Smooth muscle cell of the coronary artery (primary cell): ENCODE measurements at places on chromosomes 7 and 10. TPM values are rescaled to one million over a fixed set of nuclear protein-coding genes. Genes with fewer than 3 reads are reported as not detected.

The NUTM2A gene
- 0.12 and 0.15 TPM in 2 replicates for total RNA-seq

The KCNH2 gene
- 0.08 TPM in 1 of 2 replicates, not detected in the other for total RNA-seq

The OPN1SW gene
- not detected in 2 replicates for total RNA-seq

The TBC1D12 gene
- 5.5 and 13.4 TPM in 2 replicates for total RNA-seq

The TFR2 gene
- total RNA-seq = under 0.01 and 0.08 TPM in 2 replicates

The ELAPOR2 gene
- 5.4 and 117 TPM in 2 replicates for total RNA-seq

The HIP1 gene
- 3.7 TPM in 2 replicates for total RNA-seq

The RTKN2 gene
- total RNA-seq = 0.23 and 6.8 TPM in 2 replicates

The DYNC1I1 gene
- 0.45 and 0.47 TPM in 2 replicates for total RNA-seq

The SPDYE16 gene
- total RNA-seq = 0.12 and 0.15 TPM in 2 replicates

The MOGAT3 gene
- total RNA-seq = not detected in 2 replicates

The ERVW-1 gene
- total RNA-seq = not detected in 2 replicates

The BMPER gene
- total RNA-seq = 56.5 and 70.4 TPM in 2 replicates

The TAS2R41 gene
- total RNA-seq = not detected in 2 replicates

The ZNF655 gene
- total RNA-seq = 28.0 and 45.1 TPM in 2 replicates

The C7orf57 gene
- not detected in 2 replicates for total RNA-seq

The PDK4 gene
- total RNA-seq = 0.15 and 5.3 TPM in 2 replicates

The FRMD4A gene
- 20.0 and 84.2 TPM in 2 replicates for total RNA-seq

The IRF5 gene
- total RNA-seq = 0.15 TPM in 1 of 2 replicates, not detected in the other

The DRGX gene
- total RNA-seq = not detected in 2 replicates

The THSD7A gene
- 0.12 and 0.38 TPM in 2 replicates for total RNA-seq

The TAS2R3 gene
- total RNA-seq = 0.68 and 1.8 TPM in 2 replicates

The TRUB1 gene
- 12.1 and 28.3 TPM in 2 replicates for total RNA-seq

The PLAC9 gene
- total RNA-seq = 24.6 and 27.2 TPM in 2 replicates

The ZMYND11 gene
- 46.4 and 62.7 TPM in 2 replicates for total RNA-seq

The CAMK2G gene
- total RNA-seq = 18.1 and 22.4 TPM in 2 replicates

The TCAF1 gene
- total RNA-seq = 30.0 and 55.7 TPM in 2 replicates

The PITX3 gene
- total RNA-seq = 0.38 TPM in 1 of 2 replicates, not detected in the other

The ELOVL3 gene
- 0.15 and 1.5 TPM in 2 replicates for total RNA-seq

The RBM20 gene
- total RNA-seq = under 0.01 and 0.45 TPM in 2 replicates

The LRRTM3 gene
- total RNA-seq = not detected in 2 replicates

The ELFN1 gene
- 0.08 and 3.2 TPM in 2 replicates for total RNA-seq

The STEAP1B gene
- total RNA-seq = 7.3 and 10.8 TPM in 2 replicates

The MYH16 gene
- total RNA-seq = 0.08 TPM in 1 of 2 replicates, not detected in the other

The PRPS1L1 gene
- not detected in 2 replicates for total RNA-seq

The ARHGAP22 gene
- total RNA-seq = 28.0 and 63.6 TPM in 2 replicates

The CASP7 gene
- 27.1 and 37.3 TPM in 2 replicates for total RNA-seq

The CLDN3 gene
- total RNA-seq = not detected in 2 replicates

The EPHA1 gene
- total RNA-seq = not detected in 2 replicates

The GIMAP2 gene
- 0.60 and 4.7 TPM in 2 replicates for total RNA-seq

The VIPR2 gene
- total RNA-seq = 0.23 TPM in 1 of 2 replicates, not detected in the other

The TFEC gene
- total RNA-seq = under 0.01 and 0.12 TPM in 2 replicates

The KIAA1549 gene
- total RNA-seq = 0.35 and 0.60 TPM in 2 replicates

The FAM237B gene
- not detected in 2 replicates for total RNA-seq

The SP8 gene
- not detected in 2 replicates for total RNA-seq

The HOXA5 gene
- not detected in 2 replicates for total RNA-seq

The EXOC4 gene
- 97.3 and 169 TPM in 2 replicates for total RNA-seq

The TMEM213 gene
- total RNA-seq = not detected in 2 replicates

The NEURL1 gene
- total RNA-seq = under 0.01 TPM in 2 replicates

The UPK3B gene
- 0.08 TPM in 1 of 2 replicates, not detected in the other for total RNA-seq

The ODAD2 gene
- 0.12 TPM in 1 of 2 replicates, not detected in the other for total RNA-seq
